ENCODE measurements at places on chromosomes 11 and 22.
A peak's percentile ranks its signal among the peaks of the same experiment; 100 is the strongest.

GRCh38 chr11:111833524-111833923 lies 37.9 kb downstream of the ALG9 start:
- no peak for DNase-seq

- no peak for DNase-seq
Measured at GRCh38 chr11:100709233-100709957, 22.3 kb downstream of the ARHGAP42 start.

- DNase-seq, result peak; percentile 3
Measured at GRCh38 chr11:31655483-31655882, 145.9 kb downstream of the ELP4 start.

- DNase-seq, result no peak
Measured at GRCh38 chr11:130487924-130488815, 39.7 kb downstream of the ADAMTS15 start.

- no peak for DNase-seq
Measured at GRCh38 chr11:47186700-47187695, 764 bp upstream of the PACSIN3 start.

DNA sequence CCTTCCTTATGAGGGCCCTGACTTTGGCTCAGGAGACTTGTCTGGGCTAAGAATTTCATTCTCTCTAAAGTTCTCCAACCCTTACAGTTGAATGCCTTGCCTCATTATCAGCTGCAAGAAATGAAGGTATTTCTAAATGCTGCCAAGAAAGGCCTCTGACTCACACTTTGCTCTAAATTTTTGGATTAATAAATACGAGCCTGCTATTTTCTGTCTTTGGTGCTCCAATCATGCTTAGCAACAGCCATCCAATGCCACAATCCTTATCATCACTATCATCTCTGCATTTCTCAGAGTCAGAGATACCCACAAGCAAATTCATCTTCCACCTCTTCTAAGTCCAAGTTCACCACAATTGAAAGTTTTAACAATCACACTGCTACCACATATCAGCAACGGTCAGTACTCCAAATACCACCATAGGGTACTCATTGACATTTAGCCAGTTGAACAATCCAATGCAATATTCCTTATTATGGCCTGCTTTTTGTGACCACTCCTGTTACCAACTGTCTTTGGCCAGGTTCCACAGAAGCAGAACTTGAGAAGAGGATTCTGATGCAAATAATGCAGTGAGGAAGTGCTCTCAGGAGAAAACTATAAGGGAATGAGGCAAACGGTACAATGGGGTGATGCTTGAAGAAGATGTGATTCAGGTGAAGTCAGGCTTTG lies 5.7 kb downstream of the PATE2 start:
- DNase-seq, result no peak

DNA sequence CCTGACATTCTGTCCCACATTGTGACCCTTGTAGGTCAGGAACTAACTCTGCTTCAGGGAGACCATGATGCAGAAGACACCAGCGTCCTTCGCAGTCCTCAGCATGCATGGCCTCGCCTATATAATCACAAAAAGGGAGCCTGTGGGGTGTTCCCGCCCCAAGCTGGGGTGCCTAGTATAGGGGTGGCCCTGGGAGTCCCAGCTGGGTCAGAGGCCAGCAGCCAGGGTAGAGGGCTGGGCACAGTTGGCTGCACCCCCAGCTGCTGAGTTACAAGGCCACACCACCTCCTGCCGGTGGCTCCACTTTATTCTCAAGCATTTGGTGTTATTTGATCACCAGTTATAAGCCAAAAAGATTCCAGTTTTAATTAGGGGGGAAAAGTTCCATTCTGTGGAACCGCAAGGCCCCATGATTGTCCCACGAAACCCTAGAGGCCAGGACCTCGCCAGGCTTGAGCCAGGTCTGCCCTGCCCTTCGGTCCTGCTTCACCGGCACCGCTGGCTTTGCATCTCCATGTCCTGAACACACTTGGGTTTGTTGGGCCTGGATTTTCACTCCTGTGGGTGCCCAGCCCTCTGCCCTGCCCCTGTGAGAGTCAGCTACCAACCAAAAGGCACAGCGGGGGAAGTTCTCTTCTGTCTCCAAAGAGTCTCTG lies 15.0 kb upstream of the GNB1L start:
- no peak for DNase-seq

DNA sequence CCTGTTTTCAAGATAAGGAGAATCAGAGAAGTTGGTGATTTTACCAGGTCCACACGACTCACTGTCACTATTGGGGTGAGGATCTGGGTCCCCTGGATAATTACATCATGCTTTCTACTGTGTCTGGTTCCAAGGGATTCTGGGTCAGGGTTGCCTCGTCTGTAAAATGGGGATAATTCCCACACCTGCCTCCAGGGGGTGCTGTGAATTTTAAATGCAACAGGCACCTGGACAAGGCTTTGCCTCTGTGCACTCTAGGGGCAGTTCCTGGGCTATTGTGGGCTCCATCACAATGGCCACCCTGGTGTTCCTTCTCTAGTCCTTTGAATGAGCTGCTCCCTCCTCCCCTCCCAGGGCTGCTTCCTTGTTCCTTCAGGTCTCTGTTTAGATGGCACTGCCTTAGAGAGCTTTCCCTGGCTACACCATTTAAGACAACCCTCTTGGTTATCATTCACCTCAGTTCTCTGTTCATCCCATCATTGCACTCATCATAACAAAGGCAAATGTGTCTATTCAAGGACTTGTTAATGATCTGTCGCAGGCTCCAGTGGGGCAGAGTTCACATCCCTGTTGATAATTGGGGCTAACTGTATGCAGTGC lies 178.6 kb downstream of the MIAT start:
- no peak for DNase-seq

- no peak for DNase-seq
Measured at GRCh38 chr11:7512525-7513233, 1.1 kb upstream of the PPFIBP2 start.
